EL (cell line): ENCODE measurements at places on chromosomes 5 and 9.

GRCh38 chr9:79604921-79605562 is 33.3 kb downstream of the TLE4 start:
- no peak for DNase-seq

GRCh38 chr9:124370896-124371582 is 44.2 kb downstream of the PSMB7 start:
- peak; percentile 26 for DNase-seq

GRCh38 chr5:77851176-77852067 is 75.3 kb upstream of the TBCA start:
- DNase-seq, result peak; percentile 40

- no peak for DNase-seq
These were observed 1481.5 kb downstream of the EFNA5 start for GRCh38 chr5:106189121-106189809.

DNA sequence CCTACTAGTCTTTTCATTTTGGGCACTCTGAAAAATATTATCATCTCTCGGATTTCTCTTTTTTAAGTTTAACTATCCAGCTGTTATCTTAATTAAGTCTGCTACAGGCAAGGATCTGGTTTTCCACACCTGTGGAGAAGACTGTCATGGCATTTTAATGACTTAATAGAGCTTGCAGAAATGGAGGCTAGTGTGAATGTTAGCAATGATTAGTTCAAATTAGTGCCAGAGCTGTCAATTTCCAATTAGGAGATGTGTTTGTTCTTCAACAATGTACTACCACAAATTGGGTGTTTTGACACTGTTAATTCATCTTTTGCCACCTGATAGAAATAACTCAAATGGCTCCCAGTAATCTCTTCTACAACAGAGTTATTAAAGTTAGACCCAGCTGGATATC is 2023.0 kb upstream of the CDH9 start:
- no peak for DNase-seq

- DNase-seq, result no peak
These were observed 5.8 kb upstream of the NUP214 start for GRCh38 chr9:131119600-131119999.

- no peak for DNase-seq
These were observed 50.0 kb downstream of the RGS3 start for GRCh38 chr9:113513536-113513935.

DNA sequence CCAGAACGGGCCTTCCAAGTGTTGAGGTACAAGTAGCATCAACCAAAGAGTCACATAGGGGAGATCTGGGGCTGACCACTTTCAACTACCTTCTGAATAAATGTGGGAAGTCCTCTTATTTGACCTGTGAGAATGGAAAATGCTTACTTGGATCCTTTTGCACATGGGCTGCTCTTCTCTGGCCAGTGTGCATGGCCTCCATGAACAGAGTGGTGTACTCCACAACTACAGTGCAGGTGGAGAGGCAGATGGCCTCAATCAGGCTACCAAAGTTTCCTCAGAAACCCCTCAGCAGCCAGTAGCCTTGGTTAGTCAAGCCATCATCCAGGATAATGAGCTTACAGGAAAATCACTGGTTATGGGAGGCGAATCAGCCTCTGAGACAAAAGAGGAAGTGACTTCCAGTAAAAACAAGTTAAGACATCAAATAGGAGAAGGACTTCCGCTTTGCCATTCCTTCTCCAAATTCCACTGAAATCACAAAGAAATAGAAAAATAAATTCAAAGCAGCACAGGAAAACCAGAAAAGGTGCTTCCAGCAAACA is 18.3 kb upstream of the FCHO2 start:
- DNase-seq, result no peak

- DNase-seq, result no peak
These were observed 370.0 kb downstream of the HINT1 start for GRCh38 chr5:130795037-130795436.

GRCh38 chr5:90201923-90202322 is 207.6 kb downstream of the CETN3 start:
- no peak for DNase-seq

GRCh38 chr5:122507581-122507980 is 195.5 kb downstream of the SNCAIP start:
- no peak for DNase-seq

DNA sequence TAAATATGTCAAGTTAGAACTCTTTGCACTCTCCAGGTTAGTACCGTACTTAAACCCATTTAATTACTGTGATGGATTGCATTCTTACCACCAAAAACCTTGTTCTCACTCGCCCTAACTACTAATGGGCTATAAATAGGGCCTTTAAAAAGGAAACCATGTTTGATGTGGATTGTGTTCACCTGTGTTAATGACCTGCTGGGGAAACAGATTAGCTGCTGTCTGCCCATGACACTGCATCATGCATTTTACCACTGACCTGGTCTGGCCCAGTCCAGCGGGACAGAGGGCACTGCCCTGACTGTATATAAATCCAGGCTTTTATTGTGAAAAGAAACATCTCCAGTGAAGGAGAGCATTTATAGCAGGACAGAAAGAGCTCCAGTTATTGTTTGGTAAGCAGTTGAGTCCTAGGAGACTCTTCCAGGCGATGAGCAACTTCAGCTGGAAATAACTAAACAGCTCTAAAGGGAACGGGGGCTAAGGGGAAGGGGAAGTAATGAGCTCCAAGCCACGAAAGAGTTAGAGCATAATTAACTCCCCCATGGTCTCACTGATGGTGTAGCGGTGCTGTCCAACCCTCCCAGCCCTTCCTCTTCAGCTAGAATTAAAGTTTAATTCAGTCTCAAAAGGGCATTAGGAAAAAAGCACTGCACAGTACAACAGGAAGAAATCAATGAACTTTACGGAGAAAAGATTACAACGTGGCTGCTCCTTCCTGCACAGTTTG is 303.1 kb downstream of the ENC1 start:
- DNase-seq, result no peak

DNA sequence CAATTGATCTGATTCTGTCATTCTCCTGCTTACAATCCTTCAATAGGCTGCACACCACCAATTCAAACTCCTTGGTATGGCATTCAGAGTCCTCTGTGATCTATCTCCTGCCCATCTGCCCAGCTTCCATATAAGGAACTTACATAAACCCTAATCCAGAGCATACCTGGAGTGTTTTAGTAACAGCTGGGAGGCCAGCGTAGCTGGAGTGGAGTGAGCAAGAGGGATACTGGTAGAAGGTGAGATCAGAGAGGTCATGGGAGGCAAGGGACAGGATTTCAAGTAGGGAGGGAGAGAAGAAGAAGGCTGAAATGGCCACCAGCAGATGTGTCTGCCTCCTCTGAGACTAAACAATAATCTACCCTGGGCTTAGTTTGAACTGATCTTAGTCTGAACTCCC is 288.5 kb downstream of the MEF2C start:
- DNase-seq, result no peak

GRCh38 chr5:82956600-82956999 is 120.6 kb downstream of the TMEM167A start:
- DNase-seq, result no peak

GRCh38 chr5:107359033-107359915 is 311.5 kb downstream of the EFNA5 start:
- peak; percentile 50 for DNase-seq

DNA sequence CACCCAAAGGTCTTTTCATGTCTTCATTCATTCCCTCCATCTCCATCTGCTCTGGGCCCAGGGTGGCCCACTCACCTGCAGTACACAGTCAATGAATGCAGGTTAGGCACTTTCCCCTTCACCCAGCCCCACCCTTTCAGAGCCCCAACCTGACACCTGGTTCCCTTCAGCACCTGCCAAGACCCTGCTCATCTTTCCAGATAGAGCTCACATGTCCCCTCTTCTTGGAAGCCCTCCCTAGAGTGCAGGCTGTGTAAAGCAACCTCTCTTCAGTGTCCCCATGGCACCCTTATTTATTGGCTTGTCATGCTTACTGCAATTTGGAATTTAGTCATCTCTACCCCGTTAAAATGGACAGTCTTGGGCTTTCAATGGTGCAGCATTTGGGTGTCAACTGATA is 13.0 kb upstream of the CPEB4 start:
- DNase-seq, result no peak

DNA sequence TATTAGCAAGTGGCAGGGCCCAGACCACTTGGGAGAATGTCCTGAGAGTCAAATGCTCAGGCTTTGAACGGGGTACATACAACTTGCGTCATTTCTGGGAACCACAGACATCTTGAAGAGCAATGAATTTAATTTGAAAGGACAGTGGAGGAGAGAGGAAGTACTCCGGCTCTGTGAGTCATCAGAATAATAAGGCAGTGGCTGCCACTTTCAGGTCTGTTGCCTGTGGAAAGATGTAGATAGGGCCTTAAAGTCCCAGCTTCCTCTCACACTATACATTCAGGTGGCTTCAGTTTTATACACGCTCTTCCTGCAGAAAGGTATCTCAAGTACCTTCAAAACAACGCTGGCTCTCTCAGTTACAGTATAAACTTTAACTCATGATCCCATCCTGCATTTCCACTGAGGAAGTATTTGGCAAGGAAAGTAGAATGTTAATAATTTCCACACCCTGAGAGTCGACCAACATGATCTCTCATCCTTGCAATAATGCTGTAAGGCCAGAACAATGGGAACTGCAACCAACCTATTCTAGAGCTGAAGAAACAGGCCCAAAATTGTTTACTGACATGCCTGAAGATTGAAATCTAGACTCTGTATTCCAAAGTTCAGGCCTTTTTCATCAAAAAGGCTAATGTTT is 6.8 kb upstream of the PRUNE2 start:
- DNase-seq, result peak; percentile 80

DNA sequence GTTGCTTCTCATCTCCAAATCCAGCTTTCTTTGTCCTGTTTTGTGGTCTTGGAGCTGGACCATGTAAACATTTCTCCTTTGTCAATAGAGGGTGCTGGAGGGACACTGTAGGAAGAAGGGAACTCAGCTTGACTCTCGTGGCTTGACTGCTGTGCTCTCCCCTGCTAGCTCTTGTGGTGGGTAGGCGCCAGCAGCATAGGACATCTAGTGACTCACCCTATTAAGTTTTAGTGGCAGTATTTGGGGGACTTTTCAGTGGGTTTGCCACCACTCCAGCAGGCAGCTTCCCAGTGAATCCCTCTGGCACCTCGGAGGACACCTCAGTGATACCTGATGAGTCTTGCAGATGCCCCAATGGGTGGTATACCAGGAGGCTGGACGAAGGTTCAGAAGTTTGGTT is 97.8 kb downstream of the TSSK1B start:
- peak; percentile 44 for DNase-seq

- peak; percentile 25 for DNase-seq
These were observed 7.6 kb upstream of the GPBP1 start for GRCh38 chr5:57166276-57166675.
